NCI-H187 treated with DMSO at 0.1 percent for 48 hours (cell line): ENCODE measurements at places on chromosomes 3 and 15.

DNA sequence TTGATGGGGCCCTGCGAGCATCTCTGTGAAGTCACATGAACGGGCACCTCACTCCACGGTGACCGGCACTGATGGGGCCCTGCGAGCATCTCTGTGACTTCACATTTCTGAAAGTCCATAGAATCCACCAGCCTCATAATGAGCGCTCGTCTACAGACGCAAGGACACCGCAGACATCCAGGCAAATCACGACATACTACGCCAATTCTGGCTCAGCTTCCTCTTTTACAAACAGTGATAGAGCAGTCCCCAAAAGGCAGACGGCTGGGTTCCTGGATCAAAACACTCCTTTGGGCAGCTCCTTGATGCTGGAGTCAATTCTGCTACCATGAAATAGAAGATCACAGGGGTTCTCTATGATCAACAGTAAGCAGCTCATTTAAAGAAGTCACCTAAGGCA, 125.4 kb downstream of the XXYLT1 start:
- DNase-seq = no peak

- DNase-seq = no peak
These were observed 172.5 kb downstream of the NSMCE3 start for GRCh38 chr15:29097168-29097567.

DNA sequence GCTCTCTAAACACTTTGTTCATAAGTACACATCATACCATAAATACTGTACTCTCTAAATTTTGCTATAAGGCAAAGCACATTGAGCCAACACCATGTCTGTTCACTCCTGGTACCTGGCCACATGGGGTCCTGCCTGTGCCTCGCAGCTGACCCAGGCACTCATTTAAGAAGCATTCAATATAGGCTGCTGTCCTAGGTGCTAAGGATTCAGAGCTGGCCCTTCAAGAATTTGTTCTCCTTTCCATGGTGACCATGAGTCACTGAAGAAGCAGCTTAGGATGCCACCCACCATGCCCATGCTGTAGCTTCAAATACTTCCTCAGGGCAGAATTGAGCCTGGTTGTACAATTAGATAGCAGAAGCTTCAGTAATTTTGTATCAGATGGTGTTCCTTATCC, 119.2 kb upstream of the ZBED2 start:
- no peak for DNase-seq

DNA sequence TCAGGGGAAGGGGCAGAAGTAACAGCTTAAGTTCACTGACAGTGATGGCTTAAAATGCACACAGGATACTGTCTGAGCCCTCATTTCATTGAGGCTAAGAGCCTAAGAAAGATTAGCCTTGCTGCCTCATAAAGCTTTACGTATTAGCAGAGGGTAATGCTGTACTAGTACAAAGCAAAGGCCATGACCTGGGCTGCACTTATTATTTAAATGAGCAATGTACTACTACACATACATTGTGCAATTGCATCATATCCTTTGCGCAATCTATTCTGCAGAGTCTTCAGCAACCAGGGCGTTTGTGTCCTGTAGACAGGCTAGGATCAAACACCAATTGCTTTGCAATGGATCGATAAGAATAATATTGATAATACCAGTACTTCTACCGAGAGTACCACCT, 221.8 kb downstream of the TPRG1 start:
- DNase-seq = no peak

GRCh38 chr3:152309535-152310307, 41.0 kb downstream of the MBNL1 start:
- DNase-seq = no peak

DNA sequence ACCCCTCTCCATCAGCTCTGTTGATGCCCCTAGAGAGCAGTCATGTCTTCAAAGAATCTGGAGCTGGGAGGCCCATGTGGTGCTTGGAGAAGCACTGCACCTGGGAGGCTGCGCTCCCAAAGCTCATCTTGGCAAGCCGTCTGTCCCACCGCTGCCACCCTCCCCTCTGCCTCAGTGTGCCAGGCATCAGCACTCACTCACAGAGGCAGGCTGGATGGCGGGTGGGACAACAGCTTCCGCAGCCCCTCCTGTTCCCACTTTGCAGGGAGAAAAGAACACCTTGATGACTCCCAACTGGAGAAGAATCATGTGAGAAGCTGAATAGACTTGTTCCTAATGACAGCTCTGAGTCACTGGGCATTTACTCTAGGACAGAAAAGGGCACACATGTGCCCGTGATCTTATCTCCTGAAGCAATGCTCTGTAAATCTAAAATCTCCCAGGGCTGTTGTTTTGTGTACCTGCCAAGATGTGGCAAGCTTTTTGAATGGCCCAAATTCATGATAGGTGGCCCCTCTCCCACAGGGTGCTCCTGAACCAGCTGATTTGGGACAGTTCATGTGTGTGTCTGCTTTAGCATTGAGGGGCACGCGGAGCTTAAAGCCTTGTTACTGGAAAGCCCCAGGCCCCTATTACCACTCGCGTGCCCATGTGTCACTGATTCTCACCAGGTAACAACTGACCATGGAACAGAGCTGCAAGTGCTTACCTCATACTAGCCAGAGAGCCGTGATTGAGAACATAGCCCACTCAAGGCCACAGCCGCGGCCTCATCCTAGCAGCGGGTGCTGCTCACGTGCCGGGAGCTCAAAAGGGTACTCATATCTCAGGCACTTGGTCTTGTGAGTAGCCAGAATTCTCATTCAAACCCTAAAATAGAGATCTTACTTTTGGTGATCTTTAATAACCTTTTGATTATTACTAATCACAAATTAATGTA, 104.4 kb downstream of the DNAJB8 start:
- DNase-seq = no peak

GRCh38 chr3:127104586-127104985, 88.3 kb upstream of the PRR23E start:
- DNase-seq = no peak

GRCh38 chr3:171348121-171348520, 112.1 kb downstream of the TNIK start:
- no peak for DNase-seq

DNA sequence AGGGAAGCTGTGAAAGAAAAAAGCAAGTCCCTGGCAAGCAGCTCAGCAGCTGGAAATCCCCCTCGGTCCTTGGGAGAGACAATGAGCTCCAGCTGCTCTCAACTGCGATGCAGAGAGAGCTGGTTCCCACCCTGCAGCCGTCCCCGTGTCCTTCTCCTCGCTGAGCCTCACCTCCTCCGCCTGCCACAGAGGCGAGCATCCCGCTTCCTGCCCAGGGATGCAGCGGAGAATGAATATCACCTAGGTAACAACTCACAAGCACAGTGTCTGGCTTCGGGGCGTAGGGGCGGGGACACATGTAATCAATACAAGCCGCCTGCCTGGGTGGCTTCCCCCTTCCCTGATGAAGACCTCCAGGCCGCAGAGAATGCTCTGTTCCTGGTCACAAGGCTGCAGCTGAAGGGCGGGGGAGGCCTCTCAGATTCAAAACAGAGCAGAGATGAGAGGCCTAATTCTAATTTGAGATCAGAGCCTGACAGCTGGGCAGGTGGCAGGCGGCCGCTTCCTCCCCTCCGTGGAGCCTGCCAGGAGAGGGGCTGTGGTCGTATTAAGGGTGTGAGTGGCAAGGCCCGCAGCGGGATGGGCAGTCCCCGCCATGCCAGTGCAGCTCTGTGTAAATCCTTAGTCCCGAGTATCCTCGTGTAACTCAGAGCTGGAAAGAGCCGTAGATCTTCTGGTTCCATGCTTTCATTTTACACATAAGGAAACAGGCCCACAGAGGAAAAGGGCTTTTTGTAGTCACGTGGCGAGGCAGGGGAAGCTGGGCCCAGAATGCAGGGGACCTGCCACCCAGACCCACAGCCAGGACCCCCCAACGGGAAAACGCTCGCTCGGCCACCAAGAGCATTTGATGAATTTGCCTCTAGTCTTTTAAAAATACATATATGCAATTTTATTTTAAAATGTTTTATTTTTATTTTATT, 24.3 kb downstream of the ZDHHC19 start:
- DNase-seq = peak; percentile 39

DNA sequence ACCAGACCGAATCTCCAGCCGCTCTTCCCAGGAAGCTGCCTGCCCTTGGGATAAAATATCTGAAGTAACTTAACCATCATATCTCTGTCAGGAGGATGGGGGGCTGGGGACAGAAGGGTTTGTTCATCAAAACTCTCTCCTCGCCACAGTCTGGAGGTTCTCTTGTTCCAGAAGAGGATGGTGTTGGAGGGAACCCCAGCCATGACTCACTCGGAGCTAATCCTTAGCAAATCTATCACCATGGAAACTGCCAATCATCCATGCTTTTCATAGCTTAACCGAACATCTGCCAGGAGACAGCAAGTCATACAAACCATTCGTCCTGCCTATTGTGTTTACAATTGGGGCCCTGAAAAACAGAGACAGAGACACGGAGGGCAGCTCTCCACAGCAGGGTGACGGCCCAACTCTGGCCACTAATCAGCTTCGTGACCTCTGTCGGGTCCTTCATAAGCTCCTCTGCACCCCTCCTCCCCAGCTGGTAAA, 73.8 kb upstream of the HEG1 start:
- peak; percentile 25 for DNase-seq

DNA sequence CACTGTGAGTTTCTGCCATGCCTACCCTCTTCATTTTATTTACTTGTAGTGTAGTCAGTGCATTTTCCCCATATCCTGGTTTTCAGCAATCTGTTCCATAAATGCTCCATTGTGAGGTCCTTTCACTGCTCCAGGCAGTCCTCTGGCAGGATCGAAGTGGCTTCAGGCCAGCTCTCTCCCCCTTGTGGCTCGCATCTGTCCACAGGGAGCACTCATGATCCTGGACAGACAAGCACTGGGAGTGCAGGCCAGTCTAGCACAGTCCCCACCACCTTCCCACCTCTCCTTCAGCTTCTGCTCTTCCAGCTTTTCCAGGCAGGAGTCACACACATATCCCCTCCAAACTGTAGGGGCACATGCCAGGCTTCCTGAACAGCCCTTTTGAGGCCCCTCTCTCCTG, 173.6 kb downstream of the PPM1L start:
- DNase-seq = no peak

- DNase-seq = no peak
These were observed 13.1 kb upstream of the BLOC1S6 start for GRCh38 chr15:45573961-45574629.

- peak; percentile 35 for DNase-seq
These were observed 34.5 kb downstream of the KLF13 start for GRCh38 chr15:31360843-31361763.

GRCh38 chr3:160447544-160447943, 2.0 kb downstream of the TRIM59 start:
- no peak for DNase-seq

- DNase-seq = no peak
These were observed 6.3 kb upstream of the PTH1R start for GRCh38 chr3:46871222-46871621.

GRCh38 chr3:54901906-54902685, 25.8 kb downstream of the LRTM1 start:
- DNase-seq = no peak

GRCh38 chr15:50484781-50485180, 60.6 kb downstream of the USP8 start:
- no peak for DNase-seq

DNA sequence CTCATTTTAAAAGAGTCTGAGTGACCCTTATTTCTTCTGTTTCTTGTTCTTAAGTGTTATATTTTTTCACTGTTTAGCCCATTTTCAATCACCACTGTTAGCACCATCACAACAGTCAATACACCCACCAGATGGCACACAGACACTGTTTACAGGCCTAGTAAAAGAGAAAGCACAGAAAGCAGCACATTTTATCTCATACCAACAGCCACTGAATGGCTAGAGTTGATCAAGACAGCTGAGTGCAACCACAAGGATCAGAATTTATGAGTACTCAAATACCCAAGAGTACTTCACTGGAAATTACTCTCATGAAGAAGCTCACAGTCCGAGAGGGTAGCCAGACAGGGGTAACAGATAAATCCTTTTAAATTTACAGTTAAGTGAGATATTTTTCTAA, 127.0 kb downstream of the TFDP2 start:
- DNase-seq = no peak

GRCh38 chr15:65902373-65902772, 33.1 kb downstream of the RAB11A start:
- peak; percentile 25 for DNase-seq

GRCh38 chr3:157493627-157494550, 9.3 kb downstream of the VEPH1 start:
- no peak for DNase-seq

DNA sequence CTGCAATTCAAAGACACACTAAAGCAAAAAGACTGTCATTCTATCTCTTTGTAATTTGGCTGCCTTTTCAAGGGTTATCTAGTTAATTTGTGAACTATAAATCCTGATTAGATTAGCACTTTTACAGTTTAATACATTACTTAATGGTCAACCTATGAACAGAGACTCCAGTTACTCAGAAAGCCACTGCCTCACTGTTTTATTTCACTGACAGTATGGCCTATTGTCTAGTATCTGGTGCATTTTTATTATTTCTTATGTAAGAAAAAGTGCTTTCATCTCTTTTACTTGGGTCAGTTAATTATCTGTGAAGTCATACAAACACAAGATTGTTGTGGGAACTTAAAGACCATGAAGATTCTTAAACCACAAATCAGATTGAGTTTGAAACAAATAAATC, 133.8 kb downstream of the ZBBX start:
- no peak for DNase-seq

GRCh38 chr15:27826411-27826810, 272.7 kb downstream of the OCA2 start:
- no peak for DNase-seq

GRCh38 chr3:134965865-134966481, 170.9 kb downstream of the EPHB1 start:
- no peak for DNase-seq

DNA sequence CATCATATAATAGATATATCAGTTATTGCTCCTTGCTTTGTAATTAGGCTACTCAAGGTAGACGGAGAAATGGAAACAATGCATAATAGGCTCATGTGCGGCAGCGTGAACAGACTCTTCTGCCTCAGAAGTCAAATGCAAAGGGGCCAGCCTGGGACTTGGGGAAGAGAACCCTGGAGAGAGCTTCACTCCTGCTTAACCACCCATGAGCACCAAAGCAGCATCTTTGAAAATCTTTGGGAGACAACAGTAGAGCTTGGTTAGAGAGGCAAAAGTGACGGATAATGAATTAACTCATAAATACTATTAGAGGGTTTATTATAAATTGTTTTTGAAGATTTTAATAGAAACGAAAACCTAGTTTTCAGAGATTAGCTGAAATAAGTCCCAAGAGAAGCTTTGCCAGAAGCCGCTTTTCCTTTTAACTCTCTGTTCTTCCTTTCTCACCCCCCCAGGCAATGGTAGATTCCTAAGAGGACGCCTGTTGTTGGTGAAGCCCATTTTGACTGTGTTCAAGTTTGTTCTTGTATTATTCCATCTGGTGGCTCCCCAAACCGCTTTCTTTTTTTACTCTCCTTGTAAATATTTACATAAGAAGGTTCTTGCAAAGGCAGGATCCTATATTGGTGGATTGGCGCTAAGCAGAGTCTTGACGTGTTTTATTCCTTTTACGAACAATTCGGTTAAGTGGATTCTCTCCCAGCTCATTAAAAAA, 196.0 kb upstream of the TPRG1 start:
- peak; percentile 68 for DNase-seq

GRCh38 chr3:13016083-13016720, 57.0 kb downstream of the IQSEC1 start:
- DNase-seq = peak; percentile 53
